CD4-positive, alpha-beta T cell treated with Interleukin-6 for 4 hours (primary cell): ENCODE measurements at places on chromosomes 5 and 9.

DNA sequence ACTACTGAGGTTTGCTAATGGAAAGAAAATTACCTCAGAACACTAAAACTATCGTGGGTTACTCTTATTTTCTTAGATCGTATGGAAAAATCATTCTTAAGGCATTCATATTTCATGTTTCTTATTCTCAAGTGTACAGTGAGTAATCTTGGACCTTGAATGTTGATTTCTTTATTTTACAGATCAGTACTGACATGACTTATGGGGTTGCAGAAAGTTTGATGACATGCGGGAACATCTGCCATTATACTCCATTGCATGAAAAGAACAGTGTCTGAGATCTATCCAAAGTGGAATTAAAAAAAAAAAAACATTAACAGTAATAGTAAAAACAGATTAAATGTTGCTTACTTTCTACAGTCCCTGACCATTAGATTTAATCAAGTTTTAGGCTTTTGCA is 1290.2 kb upstream of the WWC1 start:
- no peak for DNase-seq

DNA sequence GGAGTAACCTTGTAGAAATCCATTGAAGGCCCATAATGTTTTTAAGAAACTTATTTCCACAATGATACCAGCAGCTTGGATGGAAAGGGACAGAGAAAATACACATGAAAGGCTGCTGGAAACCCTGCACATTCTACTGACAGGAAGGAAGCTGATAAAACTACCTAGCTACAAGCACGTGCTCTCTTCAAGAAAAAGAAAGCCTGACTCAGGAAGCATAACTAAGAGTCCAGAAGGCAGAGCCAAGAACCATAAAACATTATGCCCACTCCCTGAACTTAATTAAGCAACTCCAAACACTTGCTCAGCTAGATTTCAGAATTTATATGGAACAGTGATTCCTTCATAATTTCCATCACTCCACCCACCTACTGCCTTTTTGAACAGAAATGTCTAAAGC is 430.8 kb downstream of the SEMA5A start:
- DNase-seq, result no peak

GRCh38 chr5:34545164-34545563 is 111.0 kb upstream of the RAI14 start:
- DNase-seq, result no peak

- DNase-seq, result no peak
These were observed 23.9 kb downstream of the PBX3 start for GRCh38 chr9:125771037-125771436.

DNA sequence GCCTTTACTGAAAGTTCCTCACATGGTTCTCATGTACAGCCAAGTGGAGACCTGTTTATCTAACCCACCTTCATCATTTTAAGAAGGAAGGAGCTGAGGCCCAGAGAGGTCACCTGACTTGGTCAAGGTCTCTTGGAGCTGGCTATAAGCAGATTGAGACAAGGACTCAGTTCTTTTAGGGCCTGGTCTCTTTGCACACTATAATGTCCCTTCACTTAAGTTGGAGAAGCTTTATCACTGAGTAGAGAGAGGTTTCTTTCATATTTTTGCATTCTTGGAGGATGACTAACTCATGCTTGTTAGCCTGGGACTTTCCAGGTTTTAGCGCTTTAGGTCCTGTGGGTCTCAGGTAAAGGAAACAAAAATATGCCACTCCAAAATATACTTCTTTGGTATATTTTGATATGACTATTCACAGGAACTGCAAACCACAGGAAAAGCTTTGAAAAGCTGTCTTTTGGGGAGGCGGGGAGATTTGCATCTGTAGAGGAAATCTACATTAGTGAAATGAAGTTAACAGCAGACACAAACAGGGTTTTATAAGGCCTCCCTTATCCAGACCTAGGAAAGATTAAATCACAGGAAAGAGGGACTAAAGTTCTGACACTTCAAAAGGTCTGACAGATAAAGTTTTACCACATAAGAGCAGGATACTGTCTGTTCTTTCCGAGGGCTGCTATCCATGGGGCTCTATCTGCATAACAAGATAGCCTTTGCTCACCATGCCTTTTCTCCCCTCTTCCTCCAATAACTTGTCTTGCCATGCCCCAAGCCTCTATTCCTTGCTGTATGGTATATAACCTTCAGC is 95.8 kb upstream of the ANKRD55 start:
- DNase-seq, result peak; percentile 62

- no peak for DNase-seq
These were observed 548.4 kb downstream of the LRRC70 start for GRCh38 chr5:63127054-63127453.
